ENCODE measurements at places on chromosomes 6 and 20.

- DNase-seq: no peak
Measured at GRCh38 chr20:36093025-36093803, 61.3 kb upstream of the EPB41L1 start.

DNA sequence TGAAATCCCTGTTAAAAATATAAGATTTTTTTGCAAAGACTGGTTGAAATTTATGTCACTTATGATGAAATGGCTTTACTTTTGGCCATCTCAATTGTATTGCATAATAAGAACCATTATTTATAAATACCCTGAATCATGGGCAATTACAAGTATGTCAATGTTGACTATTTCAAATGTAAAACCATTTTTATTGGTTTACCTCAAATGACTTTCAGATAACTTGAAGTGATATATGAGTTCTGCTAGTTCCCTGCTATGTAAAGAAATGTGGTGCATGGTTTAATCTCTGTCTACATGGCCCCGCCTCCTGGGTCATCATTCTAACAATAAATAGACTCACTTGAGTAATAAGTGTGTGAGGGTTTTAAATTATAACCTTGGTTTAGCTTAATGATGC is 275.6 kb upstream of the PREP start:
- DNase-seq: no peak

DNA sequence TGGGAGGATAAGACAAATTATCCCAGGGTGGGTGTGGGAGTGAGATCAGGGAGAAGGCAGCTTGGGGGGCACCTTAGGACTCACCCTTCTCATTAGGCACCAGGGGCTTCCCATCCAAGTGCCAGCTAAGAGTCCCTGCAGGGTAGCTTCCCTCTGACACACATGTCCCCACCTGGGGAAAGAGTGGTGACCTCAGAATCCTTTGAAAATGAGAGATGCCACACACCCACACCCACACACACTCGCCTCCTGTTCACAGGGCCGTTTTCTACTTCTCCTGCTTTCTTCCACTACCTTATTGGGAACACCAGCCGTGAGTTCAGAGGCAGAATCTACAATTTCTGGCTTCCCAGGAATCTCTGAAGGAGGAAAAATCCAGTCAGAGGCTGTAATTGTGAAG is 1.0 kb downstream of the AGER start:
- no peak for DNase-seq

DNA sequence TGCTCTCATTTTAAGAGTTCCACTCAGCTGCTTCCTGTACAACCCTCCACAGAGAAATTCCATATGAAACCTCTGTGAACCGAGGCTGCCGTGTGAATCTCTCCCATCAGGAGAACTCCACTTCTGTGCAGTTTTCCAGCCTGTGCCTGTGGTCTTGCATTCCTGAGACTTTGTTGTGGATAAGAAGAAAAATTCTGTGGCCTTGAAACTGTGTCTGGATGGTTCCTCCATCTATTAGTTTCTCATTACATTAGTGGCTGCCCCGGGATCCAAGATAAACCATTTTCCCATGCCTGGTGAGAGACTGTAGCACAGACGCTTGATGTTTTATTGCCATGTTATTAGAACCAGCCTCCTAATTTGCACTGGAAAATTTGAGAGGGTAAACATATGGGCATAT is 40.8 kb upstream of the TIAM2 start:
- no peak for DNase-seq

GRCh38 chr20:15643713-15644112 is 929.5 kb downstream of the KIF16B start:
- DNase-seq: no peak

DNA sequence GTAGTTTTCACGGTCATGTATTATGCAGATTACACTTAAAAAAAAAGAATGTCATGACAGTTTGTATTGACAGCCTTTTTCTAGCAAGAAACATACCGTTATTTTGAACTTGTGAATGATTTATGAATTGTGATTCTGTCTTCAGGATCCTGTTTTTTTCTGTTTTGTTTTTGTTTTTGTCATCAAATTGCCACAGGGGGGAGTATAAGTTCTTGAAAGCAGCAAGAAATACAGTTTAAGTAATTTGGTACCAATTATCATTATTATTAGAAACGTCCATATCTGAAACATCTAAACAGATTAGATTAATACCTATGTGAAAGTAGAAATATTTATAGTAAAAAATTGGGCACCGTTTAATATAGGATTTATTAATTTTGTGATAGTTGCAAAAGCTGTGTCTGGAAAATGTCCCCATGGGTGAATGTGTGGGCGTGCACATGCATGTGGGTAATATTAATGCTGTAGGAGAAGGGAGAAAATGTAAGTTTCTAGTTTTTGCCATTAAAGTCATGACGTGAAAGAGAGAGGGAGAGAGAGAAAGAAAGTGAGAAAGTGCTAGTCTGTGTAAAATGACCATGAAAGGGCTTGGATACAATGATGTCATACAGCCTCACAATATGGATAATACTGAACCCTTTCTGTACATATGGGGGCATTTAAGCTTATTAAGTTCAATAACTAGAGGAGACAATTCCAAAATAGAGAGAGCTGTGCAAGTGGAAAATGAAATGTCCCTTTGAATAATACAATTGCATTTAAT is 9.4 kb upstream of the CCN2 start:
- DNase-seq: no peak

DNA sequence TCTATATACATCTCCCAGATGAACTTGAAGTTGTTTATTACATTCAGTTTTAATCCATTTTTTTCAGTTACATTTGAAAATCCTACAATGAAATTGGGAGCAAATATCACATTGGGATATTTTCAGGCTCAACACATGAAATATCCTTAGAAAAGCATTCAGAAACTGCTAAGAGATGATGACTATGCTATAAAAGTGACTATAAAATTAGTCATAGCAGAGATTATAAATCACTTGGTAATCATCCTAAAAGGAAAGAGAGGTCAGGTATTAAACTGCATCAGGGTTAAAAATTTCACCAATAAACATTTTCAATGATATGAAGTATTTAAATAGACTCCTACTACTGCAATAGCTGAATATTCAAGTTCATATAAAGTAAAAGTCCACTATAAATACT is 987.7 kb downstream of the GRIK2 start:
- DNase-seq: no peak

DNA sequence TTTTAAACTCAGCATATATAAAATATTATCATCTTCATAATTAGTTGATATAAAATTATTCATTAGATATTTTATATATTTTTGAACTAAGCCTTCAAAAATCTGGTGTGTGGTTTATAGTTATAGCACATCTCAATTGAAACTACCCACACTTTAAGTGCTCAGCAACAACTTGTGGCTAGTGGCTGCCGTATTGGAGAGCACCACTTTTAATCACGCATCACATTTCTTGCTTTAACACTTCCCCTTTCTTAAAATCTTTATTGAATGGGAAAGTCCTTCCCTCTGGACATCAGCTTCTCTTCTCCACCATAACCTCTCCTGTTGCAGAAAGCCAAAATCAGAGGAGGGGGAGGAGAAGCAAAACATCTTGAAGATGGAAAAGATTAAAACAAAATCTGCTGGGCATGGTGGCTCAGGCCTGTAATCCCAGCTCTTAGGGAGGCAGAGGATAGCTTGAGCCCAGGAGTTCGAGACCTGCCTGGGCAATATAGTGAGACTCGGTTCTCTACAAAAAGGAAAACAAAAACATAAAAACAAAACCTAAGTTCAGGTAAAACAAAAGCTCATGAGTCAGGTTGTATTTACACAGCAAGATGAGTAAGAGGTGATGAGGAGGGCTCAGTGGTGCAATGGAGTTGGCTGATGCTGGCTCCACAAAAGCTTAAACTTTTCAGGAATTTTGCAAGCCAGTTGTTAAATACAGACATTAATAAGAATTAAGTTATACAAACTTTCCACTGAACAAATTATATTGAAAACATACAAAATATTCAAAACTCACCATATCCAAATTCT is 237.0 kb upstream of the SUPT3H start:
- no peak for DNase-seq

All from activated T-helper 1 cell treated with anti-CD3 and anti-CD28 coated beads, Interleukin-2, amount 50 U/mL, for 16 hours (primary cell).